ENCODE measurements at places on chromosomes 5 and 9.

DNA sequence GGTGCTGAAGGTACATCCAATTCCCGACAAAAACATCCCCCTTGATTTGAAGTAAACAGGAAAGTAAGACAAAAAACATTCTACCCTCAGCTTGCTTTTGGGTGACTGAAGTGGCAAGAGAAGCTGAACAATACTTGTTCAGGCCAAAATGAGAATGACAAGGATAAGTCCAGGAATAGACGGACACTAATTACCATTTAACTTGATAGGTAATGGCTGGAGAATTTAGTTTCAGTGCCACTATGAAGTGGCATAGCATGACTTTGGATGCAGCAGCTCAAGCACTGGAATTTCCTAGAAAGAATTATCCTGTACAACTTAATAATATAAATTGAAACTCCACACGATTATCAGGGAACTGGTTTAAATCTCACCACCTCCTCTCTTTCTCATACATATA lies 49.7 kb downstream of the HOMER1 start:
- no peak for DNase-seq

- no peak for DNase-seq
These were observed 53.1 kb upstream of the TYRP1 start for GRCh38 chr9:12640016-12640587.

GRCh38 chr5:54083851-54084250 lies 226.5 kb downstream of the ARL15 start:
- no peak for DNase-seq

- DNase-seq, result no peak
These were observed 1132.6 kb downstream of the MAT2B start for GRCh38 chr5:164637931-164638521.
